ENCODE measurements at places on chromosomes 1 and 21.

- no peak for DNase-seq
These were observed 53.9 kb downstream of the SYDE2 start for GRCh38 chr1:85146972-85147359.

DNA sequence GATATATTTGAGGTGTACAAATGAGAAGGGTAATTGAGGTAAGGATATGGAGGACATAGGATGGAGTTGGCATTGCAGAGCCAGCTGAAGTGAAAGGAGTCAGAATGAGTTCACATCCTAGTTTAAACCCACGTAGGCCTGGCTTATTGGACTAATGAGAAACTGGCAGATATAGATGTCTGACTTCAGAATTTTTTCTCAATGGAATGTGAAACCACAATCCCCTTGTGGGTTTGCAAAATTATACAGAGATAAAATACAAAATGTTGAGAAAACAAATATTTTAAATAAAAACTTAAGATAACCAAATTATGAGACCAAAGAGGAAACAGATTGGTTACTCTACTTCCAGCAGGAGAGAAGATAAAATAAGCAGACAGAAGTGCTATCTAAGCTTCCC is 277.4 kb upstream of the LRRC7 start:
- no peak for DNase-seq

DNA sequence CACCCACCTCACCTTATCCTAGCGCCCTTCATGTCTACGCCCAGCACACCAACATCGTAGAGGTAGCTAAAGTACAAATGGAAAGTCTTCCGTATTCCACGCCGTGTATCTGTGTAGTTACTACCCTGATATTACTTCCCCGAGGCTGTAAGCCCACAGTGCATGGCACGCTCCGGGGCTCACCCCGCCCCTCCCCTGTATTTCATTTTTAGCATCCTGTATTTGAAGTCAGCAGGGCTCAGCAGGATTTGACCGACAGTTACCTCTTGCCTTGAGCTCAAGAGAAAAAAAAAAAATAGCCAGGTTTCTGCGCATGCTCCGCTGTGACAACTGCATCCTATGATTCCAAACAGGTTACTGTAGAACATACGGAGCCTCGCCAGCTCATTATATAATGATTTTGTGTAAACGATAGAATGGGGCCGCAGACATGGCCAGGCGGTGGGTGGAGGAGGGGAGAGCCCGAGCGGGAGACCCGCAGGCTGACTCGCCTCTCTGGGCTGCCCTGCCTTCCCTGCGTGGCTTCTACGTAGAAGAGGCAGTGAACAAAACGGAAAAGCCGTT is 1.3 kb downstream of the ABCG1 start:
- no peak for DNase-seq

GRCh38 chr1:43253876-43254275 is 15.9 kb upstream of the TMEM125 start:
- DNase-seq: no peak

DNA sequence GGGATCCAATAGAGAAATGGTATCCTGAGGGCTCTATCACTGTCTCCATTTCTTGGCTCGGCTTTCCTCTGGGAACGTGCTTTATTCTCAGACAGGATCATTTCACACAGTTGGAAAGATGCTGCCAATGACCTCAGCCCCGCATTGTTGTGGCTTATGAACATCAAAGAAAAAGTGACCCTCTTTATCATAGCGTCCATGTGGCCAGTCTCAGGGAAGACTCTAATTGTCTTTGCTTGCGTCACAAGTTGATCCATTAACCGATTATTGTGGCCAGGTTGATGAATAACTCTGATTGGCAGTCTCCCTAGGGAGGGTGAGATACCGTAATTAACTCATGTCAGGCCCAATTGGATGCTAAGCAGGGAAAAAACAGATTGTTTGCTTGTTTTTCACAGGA is 10.4 kb upstream of the TMEM9 start:
- DNase-seq: no peak

All from HAP-1 (cell line).